Astrocyte of the spinal cord (primary cell): ENCODE measurements at places on chromosomes 16 and 17.

- no peak for DNase-seq
Observed at GRCh38 chr16:4246777-4247459, 5.0 kb upstream of the SRL start.

DNA sequence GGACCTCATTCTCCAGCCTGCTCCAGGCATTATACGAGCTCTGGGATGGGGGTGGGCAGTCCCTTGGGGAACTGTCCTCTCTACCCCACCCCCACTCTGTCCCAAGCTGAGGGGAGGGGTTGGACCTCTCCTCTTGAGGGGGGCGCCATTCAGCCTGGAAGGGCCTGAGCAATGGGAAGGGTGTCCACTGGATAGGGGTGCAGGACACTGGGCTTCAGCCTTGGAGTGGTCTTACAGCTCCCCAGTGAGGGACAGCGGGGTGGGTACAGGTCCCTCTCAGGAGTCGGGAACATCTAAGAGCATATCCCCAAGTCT lies 9.5 kb upstream of the CBX8 start:
- no peak for DNase-seq

- DNase-seq = no peak
Observed at GRCh38 chr17:76597156-76598003, 11.7 kb upstream of the ST6GALNAC2 start.

DNA sequence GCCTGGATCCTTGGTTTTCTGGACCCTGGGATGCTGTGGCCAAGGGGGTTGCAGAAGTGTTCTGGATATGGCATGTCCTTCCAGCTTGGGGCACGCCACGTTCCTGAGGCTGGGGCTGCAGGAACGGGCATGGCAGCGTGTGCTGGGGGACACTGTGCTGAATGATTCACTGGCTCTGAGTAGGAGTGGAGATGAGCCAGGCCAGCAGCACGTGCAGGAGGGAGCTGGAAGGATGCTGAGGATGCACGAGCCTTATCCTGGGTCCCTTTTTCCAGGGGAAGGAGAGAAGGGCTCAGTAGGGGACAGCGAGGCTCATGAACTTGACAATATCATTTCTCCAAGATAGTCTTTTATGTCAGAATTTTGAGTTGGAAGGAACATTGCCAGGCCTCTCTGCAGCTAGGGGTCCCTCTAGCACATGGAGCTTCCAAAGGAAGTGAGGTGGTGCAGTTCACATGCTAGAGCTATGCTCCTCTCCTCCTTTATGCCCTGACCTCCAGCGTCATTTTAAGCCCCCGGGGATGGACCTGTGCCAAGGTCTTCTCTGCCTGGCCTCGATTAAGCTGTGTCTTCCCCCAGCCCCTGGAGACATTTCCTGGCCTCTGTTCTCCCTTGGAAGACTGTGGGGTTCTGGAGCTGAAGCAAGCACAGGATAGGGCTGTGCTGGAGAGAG lies 125.9 kb downstream of the OR1D5 start:
- no peak for DNase-seq

- no peak for DNase-seq
Observed at GRCh38 chr16:58497468-58497867, 2.5 kb upstream of the NDRG4 start.

DNA sequence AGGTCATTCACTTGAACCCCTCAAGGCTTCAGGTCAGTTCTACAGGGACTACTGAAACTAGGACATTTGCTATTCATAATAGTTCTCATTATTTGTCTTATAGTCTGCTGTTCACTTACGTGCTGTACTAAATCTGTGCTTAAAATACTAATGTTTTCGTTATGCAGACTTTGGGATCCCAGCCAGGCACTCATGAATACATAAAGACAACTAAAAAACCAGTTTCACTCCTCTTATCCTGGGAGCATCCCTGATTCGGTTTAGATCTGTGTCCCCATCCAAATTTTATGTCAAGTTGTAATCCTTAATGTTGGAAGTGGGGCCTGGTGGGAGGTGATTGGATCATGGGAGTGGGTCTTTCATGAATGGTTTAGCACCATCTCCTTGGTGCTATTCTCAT lies 1291.8 kb downstream of the CDH11 start:
- no peak for DNase-seq

DNA sequence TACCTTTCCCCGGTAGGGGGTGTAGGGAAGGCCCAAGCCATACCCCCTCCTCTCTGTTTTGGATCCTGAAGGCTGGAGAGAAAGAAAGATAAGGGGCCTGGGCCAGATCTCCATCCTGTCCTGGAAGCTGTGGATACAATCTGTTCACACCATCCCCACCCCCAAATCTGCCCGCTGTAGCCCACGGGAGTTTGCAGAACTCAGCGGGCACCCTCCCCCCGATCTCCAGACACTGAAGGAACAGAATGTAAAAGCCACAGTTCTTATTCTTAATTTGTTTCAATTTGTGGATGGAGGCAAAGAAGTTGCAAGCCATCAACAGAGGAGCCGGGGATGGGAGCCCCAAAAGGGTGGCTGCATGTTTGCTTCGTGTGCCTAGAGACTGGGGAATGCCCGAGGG lies 27.2 kb downstream of the GJD3 start:
- no peak for DNase-seq

DNA sequence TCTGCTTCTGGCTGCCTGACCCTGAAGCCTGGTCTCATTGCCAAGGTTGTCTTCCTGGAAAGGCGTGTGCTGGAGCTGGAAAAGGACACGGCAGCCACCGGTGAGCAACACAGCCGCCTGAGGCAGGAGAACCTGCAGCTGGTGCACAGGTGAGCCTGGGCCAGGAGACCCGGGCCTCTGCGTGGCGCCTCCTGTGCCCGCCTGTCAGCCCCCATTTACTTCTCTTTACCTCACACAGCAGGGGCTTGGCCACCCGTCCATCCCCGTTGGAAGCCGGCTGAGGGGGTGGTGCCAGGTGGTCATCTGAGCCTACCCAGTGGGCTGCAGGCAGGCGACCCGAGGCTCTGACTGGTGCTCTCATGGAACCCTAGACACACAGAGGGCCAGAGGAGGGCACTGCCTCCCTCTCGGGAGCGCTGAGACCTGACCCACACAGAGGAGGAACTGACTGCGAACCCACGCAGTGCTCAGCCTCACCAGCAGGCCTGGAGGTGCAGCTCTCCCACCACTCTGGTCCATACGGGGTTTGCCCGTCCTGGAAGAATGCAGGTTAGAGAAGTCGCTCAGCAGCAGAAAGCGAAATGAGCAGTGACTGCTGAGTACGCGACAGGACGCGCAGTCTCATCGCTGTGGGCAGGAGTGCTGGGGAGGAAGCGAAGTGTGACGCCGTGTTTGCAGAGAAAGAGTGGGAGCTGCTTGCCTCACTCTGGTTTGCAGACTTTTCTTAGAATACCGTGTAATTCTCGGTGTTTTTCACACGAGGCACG lies 21.9 kb upstream of the CAPN15 start:
- DNase-seq = no peak

DNA sequence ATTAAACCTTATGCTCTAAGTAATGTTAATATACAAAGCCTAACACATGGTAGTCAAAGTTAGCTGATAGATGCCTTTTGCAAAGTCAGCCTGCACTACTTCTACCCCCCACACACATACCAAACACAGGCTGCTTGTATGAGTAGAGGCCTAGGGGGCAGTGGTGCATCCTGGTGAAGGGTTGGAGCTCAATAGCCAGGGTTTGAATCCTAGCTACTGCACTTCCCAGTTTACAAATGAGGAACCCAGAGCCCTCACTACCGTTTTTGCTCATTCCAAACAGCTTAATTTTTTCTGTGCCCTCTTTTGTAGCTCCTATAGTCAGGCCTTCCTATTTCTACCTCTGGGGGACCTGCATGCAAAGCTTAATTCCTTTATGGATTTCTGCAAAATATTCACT lies 18.9 kb upstream of the HYDIN start:
- no peak for DNase-seq

DNA sequence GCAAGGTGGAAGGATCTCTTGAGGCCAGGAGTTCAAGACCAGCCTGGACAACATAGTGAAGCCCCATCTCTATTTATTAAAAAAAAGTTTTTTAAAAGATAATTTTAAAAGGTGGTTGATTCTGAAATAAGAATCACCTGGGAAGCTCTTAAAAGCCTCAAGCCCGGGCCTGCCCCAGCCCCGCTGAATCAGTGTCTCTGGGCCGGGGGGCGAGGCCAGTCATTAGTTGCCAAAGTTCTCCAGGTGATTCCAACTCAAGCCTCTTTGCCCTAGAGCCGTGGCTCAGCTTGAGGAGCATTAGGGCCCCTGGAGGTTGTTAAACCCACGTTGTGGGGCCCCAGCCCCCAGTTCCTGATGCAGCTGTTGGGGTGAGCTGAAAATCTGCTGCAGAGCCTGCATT lies 24.6 kb downstream of the JPH3 start:
- DNase-seq = no peak
